Activated T-cell treated with anti-CD3 and anti-CD28 coated beads for 1 hour (primary cell): ENCODE measurements at places on chromosomes 4 and X.

GRCh38 chr4:171812333-171812664 is 905 bp upstream of the GALNTL6 start:
- DNase-seq, result no peak

DNA sequence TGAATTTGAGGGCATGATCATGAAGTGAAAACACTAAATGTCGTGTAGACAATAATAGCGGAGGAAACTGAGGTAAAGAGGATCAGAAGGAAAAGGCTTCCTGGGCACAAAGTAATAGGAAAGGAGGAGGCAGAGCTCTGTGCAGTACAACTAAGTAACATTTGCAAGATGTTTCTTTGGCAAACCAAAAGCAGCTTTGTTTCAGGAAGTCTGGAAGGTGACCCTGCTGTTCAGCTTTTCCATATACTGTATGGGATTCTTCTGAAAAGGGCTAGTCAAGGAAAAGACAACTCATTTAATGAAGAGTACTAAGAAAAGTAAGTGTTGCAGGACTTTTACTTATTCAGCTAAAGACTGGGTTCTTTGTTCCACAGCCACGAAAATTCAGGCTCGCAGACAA is 463.1 kb downstream of the PCDH7 start:
- DNase-seq, result no peak

DNA sequence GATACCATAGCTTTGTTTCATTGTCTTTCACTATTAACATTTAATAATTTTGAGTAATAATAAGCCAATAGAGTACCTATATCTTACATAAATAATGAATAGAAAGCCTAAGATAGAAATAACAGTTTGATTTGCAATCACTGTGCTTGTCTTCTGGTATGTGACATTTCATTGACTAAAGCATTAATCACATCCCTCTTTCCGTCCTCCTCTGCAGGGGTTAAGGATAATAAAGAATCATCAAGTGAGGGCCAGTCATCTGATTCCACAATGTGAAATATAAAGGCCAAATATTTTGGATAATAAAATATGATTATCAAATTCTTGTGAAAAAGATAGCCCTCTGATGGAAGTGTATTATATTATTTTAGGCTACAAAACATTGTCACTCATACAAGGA is 2073.4 kb downstream of the ARAP2 start:
- no peak for DNase-seq

DNA sequence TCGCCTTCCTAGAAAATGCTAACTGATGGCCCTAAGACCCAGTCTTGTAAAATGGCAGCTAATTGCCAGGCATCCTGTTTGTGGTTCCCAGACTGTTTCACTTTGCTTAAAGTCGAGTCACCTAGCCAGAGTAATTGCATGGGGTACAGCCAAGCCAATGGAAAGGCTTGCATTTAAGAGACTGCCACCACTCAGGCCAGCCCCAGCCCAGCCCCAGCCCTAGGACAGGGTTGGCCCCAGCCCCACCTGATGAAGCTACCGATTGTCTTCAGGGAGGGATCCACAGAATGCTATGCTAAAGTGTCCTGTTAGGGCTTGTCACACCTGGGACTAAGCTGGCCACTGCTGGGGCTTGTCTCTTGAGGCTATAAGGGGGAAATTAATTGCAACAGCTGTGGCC is 194.6 kb upstream of the KLF3 start:
- no peak for DNase-seq

DNA sequence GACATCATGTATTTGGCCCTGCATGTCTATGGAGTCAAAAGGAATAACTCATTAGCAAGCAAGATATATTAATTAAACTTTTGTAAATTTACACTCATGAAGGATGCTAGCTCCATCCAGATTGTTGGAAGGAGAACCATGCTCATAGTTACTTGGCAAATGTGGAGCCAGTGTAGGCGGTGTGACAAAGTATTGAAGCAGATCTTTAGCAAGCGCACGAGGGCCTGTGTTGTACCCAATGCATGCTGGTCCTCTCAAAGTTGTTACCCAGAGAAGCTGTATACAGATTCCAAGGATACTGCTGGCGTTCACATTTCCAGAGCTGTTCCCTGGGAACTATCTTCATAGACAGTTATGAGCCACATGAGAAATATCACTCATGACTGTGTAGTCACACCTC is 196.4 kb upstream of the MBNL3 start:
- no peak for DNase-seq

GRCh38 chr4:176675810-176676209 is 116.9 kb downstream of the VEGFC start:
- no peak for DNase-seq

DNA sequence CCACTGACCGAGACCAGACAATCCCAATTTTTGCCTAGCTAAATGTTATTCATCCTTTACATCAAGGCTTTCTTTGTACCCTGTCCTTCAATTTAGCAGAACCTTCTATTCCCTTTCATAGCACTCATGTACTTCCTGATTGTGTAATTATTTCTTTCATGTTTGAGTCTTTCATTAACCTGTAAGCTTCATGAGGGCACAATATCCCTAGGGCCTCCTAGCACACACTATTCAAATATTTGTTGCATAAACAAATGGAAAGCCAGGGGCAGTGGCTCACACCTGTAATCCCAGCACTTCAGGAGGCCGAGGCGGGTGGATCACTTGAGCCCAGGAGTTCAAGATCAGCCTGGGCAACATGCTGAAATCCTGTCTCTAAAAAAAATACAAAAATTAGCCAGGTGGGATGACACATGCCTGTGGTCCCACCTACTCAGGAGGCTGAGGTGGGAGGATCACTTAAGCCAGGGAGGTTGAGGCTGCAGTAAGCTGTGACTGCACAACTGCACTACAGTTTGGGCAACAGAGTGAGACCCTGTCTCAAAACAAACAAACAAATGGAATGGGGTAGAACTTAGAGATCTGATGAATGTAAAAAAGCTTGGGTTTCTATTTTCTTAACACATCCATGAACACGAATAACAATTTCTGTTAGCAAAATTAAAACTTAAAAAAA is 59.0 kb downstream of the SAT1 start:
- no peak for DNase-seq

DNA sequence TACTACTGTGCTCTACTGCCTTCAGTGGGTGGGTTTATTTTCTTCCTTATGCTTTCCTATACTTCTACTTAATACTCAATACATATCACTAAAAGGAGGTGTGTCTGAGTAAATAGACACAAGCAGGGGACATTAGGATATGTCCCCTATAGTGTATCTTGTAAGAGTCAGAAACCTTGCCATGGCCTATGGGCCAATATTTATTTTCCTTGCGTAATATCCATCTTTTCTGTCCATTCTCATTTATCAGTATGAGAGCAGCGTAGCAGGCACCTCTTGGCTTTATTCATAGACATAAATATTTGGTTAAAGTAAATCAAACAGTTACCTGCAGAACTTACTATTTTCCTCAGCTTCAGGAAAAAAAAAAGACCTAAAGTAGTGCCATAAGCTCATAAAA is 46.6 kb upstream of the PHF8 start:
- no peak for DNase-seq
